ENCODE measurements at places on chromosomes 6 and 20. TPM values are rescaled to one million over a fixed set of nuclear protein-coding genes. Genes with fewer than 3 reads are reported as not detected.

PNRC1 gene
- total RNA-seq, result 78.1 TPM

ULBP3 gene
- 5.1 TPM for total RNA-seq

CBLN4 gene
- not detected for total RNA-seq

ADGB gene
- total RNA-seq, result not detected

HRH3 gene
- not detected for total RNA-seq

CST2 gene
- total RNA-seq, result 17.5 TPM

FAM229B gene
- 21.2 TPM for total RNA-seq

LST1 gene
- total RNA-seq, result 0.23 TPM

PBOV1 gene
- not detected for total RNA-seq
